ENCODE measurements at places on chromosomes 5 and 9.

DNA sequence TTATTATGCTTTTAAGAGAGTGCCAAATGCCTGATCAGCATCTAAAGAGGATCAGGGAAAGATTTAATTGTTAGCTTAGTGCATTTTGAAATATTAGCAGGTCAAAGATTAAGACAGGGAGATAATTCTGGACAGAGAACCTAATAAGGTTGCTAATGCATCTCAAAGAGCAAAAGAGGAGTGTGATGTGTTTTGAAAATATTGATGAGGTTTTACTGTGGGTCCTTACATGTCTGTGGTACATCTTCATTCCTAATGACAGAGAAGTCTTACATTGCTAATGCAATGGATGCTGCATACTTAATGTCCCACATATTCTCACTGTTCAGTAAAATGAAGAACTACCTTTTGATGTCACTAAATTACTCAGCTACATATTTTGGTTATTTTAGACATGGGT is 154.1 kb downstream of the TAF11L14 start:
- no peak for DNase-seq

DNA sequence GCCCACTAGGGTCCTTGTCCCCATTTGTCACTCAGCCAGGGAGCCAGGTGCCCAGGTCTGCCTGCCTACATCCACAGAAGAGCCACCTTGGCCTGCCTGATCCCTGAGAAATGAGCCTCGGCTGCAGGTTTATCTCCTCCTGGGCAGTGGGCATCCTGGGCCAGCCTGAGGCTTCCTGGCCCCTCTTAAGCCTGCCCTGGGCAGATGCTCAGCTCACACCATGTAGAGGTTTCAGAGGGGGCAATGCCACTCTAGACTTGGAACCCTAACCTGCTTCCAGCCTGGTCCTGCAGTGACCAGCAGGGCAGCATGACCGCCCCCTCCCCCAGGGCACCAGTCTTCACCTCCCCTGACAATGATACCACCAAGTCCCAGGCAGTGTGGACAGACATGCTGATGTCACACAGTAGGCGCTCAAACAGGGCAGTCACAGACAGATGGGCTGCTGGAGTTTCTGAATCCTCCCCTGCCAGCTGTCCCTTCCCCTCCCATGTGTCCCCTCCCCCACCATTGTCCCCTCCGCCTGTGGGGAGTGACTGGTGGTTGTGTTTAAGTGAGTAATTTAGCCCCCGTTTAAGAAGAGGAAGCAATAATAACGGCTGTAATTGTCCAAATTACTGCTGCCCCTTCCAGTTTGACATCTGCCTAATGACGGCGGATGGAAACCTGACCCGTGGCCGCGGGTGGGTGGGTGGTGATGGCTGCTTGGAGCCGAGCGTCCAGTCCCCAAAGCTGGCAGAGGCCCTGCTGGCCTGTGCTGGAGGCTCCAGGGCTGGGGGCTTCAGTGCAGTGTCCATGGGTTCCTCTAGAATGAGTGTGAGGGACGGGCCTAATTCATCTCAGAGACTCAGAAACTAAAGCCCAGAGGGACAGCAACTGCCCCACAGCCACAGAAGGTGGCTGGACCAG is 147.7 kb downstream of the BARX1 start:
- DNase-seq: no peak

- no peak for DNase-seq
These were observed 311.3 kb downstream of the NDUFS4 start for GRCh38 chr5:53871775-53872174.

DNA sequence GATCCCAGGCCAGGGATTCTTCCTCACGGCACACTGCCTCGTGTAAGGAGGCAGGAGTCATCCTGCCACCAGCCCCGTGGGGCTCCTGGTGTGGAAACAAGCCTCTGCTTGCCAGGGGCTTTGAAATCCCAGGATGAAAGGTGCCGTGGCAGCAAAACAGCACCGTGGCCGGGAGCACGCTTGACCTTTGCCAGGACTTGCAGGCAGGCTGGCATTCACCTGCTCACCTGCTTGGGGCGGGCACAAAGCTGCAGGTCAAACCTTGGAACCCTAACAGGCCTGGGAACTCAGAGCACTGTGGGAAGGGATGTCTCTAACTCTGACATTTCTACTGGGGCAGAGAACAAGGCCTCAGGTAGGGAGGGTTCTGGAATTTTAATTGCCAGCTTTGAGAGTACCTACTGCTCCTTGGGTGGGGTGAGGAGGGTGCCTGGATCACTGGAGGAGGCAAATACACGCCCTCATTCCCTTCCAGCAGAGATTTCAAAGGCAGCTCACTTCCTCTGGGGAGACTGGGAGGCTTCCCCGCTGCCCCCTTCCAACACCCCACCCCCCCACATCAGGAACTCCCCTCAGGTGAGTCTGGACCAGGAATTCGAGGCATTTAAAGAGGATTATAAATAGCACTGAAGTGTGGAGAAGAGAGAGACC is 45.6 kb upstream of the STXBP1 start:
- no peak for DNase-seq

DNA sequence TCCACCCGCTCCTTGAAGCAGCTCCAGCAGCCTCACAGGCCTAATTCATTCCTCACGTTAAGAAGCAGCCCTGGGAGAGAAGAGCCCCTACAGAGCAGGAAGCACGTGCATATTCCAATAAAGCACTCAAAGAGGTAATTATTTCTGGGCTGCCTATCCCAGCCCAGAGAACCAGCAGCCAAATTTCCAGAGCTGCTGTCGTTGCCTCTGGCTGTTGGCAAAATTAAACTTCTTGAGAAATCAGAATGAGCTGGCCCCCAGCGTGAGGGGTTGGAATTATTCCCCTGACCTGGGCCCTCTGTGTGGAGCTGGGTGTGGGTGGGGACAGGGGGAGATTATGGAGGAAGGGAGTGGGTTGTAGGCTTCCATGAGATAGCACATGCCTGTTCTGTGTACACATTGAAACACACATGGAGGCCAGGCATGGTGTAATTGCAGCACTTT is 86.8 kb upstream of the HSPA9 start:
- no peak for DNase-seq

DNA sequence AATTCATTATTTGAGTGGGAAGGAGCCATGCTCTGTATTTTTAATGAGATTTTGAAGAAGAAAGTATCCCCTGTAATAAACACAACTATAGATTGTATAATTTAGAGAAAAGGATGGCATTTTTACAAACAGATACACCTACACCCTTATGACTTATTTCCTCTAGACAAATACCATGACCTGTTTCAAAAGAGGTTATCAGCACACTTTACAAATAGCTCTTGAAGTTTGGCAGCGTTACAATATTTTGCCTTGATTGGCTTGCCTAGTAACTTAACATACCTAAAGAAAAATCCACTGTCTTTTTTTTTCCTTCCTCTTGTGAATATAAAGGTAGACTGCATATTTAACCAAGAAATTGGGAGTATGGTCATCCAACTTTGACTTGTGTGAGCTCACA is 28.5 kb upstream of the CETN3 start:
- no peak for DNase-seq

DNA sequence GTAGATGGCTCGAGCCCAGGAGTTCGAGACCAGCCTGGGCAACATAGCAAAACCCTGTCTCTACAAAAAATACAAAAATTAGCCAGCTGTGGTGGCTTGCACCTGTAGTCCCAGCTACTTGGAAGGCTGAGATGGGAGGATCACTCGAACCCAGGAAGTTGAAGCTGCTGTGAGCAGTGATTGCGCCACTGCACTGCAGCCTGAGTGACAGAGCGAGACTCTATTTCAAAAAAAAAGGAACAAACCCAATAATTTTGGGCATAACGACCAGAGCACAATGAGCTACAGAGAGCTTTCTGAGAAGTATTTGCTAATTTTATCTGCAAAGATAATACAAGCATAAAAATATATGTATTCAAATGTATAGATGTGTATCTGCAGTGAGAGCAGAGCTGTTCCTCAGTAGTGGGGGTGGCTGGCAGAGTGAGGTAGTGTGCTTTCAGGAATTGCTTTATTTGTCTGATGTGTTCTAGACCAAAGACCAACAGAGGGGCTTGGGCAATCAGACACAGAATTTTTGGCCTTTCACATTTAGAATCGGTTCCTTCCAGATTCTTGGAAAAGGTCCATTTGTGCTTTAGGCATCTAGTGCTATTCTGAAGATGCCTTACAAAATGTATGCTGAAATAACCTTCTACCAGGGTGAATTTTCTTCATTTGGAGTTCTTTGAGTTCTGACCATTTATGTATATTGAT is 5.2 kb downstream of the DOCK8 start:
- DNase-seq: no peak

DNA sequence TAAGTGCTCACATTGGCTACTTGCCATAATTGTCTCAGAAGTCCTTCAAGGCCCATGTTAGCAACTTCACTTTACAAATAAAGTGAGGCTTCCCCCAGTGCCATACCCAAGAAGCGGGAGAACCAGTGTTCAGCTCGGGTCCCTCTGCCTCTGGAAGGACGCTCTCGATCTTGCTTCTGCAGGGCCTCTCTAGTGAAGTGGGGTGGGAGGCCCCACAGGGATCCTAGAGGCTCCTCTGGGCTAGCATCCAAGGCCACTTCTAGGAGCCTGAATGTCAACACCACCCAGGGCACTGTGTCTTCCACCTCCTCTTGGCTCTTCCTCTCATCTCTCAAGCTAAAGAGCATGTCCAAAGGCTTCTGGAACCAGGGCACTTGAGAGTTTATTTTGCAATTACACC is 282.5 kb downstream of the GADD45G start:
- DNase-seq: no peak

GRCh38 chr9:4943346-4943745 is 41.7 kb upstream of the JAK2 start:
- DNase-seq: no peak

GRCh38 chr5:177103523-177104253 is 17.0 kb downstream of the FGFR4 start:
- DNase-seq: peak; percentile 65

DNA sequence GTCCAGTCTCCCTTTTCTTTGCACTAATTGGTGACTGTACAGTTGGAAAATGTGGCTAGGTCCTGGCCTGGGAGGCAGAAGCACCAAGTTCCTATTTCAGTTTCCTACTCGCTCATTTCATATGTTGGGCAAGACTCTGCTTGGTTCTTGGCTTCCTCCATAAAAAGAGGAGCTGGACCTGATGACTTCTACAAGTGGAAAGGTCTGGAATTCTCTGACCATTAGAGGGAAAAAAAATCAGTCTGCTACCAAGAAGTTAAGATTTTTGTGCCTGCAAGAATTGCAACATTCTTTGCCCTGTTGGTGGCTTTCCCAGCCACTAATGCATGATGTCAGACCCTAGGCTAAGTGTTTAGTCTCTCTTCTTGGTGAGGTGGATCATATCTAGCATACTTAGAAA is 91.5 kb downstream of the WDR41 start:
- no peak for DNase-seq

GRCh38 chr5:149948993-149949392 is 4.4 kb upstream of the PDE6A start:
- no peak for DNase-seq

DNA sequence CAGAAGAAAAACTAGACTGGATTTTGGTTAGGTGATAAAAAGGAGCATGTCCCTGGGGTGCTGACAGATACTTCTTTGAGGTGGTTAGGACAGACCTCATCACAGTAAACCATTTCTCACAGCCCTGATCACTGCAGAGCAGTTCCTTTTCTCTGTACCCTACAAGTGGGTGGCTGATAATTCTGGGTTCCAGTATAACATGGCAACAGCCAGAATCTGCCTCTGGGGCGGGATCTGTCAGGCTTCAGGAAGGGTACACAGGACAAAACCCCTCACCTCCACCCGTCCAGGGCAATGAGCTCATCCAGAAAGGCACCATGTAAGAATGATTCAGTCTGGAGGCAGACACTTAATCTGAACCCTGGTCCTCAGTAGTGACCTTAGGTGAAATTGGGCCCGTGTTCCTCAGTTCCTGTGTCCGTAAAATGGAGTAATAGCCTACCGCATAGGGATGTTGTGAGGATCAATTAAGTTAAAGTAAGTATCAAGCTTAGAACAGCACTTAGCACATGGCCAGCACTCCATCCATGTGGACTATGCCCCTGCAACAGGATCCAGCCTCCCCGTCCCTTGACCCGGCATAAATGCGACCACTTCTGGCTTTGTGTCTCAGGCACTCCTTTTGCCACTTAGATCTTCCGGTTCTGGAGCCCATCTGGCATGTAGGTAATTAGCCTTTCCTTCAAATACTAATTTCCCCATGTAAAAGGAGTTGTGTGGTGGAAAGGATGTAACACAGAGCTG is 129.2 kb downstream of the LHFPL2 start:
- DNase-seq: no peak

GRCh38 chr9:5095795-5096194 is 89.6 kb downstream of the INSL6 start:
- DNase-seq: no peak

GRCh38 chr9:73231203-73231602 is 79.5 kb downstream of the ANXA1 start:
- DNase-seq: no peak

GRCh38 chr9:107751567-107752210 is 262.1 kb upstream of the KLF4 start:
- peak; percentile 54 for DNase-seq

- no peak for DNase-seq
These were observed 20.5 kb downstream of the RANBP17 start for GRCh38 chr5:170882345-170882744.

DNA sequence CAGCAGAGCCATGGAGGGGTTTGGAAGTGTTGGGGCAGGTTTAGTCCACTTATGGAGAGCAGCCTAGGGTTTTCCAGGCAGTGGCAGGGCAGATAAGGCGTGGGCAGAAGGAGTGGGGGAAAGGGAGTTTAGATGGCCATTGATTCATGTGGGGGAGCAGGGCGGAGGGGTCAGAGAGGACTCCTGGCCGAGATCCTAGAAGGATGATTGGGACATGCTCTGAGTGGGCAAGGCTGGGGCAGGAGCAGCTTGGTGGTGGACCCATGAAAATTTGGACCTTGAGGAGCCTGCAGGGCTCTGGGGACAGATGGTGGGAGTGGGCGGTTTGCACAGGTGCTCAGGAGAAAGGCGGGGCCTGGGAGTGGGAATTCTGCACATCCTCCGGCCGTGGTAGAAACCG is 18.1 kb upstream of the TOR2A start:
- no peak for DNase-seq

DNA sequence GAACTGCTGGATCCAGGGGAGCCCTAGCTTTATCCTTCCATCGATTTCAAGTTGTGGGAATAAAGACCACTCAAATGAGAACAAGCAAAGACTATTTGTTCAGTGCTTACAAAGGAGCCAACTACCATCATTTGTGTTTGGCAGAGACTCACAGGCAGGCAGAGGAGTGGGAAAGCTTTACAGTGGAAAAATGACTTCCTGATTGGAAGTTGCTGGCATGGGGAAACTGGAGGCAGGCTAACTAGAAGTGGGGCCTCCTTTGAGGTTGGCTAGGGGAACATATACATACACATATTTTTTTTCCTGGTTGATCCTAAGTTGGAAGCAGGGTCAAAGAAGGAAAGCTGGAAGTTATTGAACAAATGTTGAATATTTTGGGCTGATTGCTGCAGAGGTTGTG is 121.7 kb downstream of the ACTBL2 start:
- no peak for DNase-seq

DNA sequence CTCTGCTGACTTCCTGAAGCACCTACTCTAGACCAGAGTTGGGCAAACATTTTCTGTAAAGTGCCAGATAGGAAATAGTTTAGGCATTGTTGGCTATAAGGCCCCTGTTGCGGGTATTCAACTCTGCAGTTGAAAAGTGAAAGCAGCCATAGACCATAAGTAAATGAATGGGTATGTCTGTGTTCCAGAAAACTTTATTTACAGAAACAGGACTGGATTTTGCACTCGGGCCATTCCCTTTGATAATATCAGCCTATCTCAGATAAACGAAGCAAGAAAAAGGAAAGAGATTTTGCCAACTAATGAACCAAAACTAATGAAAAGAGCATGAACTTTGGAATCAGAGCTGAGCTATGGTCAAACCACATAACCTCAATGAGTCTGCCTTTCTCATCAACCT is 184.4 kb downstream of the SAXO1 start:
- no peak for DNase-seq
